Activated CD4-positive, alpha-beta T cell treated with anti-CD3 and anti-CD28 coated beads, Interleukin-2, amount 10 ng/mL, durations not matched to agents 24 days and 14 days (primary cell): ENCODE measurements at places on chromosomes 3 and 15. TPM values are rescaled to one million over a fixed set of nuclear protein-coding genes. Genes with fewer than 3 reads are reported as not detected.
A peak's percentile ranks its signal among the peaks of the same experiment; 100 is the strongest.

GRCh38 chr15:62444104-62445022 lies 279.3 kb upstream of the C2CD4B start:
- no peak for DNase-seq

GRCh38 chr3:14412831-14413380 lies 10.5 kb downstream of the SLC6A6 start:
- no peak for DNase-seq

- no peak for DNase-seq
These were observed 64.9 kb upstream of the MYO5C start for GRCh38 chr15:52360229-52361203.

DNA sequence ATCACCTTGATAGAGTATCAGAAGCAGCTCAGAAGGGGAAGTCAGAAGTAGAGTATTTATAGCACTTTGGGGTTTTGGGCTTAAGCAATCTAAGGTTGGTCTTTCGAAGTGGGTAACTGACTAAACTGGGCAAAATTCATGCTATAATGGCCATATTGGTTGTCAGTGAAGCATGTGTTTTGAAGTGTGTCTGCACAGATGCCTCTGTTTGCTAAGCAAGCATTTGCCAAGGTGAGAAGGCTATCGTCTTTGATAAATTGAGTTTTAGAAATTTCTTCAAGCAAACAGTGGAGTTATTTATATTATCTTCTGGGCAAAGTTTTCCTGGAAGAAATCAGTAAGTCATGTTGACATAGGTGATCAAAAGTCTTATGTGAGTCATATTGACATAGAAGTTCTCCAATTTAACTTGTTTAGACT lies 412.8 kb upstream of the TGFBR2 start:
- no peak for DNase-seq

DNA sequence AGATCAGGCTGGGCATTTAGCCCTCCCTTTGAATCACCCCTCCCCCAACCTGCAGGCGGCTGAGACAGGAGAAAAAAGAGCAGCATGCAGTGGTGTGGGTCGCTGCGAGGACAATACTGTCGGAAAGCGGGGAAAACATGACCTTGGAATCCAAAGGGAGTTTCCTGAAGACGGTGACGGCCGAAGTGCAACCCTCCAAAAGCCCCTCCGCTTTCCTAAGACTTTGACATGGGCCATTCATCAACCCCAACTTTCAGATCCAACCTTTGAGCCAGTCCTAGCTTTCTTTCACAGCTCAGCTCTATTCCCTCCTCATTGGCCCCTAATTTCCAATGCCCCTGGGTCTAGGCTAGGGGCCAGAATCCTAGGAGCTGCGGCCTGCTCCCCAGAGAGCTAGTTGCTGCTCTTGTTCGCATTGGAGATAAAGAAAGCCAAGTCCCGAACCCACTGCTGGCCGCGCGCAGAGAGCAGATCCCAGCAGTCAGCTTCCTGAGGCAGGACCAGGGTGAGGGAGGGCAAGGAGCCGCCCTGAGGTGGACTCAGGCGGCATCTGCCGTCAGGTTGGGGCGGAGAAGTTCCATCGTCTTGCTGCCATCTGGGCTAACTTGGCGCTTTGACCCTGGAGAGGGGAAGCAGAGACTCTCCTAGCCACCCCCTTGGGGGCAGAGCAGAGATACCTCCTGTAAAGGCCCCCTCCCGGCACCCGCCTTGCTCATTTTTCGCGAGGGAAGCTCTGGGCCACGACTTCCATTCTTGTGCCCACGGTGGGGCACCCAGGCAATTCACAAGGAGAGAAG lies 914 bp downstream of the ZIC4 start:
- no peak for DNase-seq

GRCh38 chr3:52190294-52191074 lies 7.5 kb upstream of the ALAS1 start:
- no peak for DNase-seq

GRCh38 chr3:83769791-83770663 lies 1188.8 kb upstream of the CADM2 start:
- no peak for DNase-seq

DNA sequence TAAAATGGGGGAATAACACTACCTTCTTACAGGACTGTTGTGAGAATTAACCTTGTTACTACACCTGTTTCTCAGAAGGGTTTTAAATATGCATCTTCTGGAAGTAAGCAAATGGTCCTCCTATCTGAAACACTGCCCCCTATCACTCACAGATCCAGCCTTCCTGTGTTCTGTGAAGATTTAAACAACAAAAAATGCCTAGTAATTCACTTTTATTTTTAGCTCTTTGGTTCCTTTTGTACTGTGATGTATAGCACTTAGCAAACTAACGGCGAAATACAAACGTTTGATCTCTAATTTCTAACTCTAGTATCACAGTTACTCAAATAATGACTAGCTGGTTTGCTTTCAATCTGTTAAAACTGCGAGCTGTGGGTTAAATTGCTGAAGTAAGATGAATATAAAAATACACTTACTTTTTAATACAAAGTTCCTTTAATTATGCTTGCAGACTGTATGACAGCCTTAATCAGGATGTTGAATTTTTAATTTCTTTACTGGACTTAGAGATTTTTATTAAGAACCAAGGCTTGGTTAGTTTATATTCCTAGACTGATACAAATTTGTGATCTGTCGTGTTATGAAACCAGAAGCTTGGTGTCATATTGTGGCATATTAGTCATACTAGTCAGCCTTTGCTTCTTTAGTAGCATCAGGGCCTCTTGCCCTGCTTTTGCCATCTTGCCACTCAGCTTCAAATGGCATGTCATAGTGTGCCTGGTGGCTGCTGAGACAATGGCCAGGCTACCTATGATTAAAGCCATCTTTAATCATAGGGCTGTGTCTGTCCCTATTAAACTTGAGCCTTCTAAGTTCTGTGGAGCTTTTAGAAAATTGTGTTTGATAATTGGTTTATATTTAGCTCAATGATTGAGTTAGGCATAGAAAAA lies 9.2 kb downstream of the EIF3J start:
- peak; percentile 75 for DNase-seq

Gene GPR156
- 0.12 TPM in 1 of 2 replicates, not detected in the other for total RNA-seq

Gene SERPINI2
- total RNA-seq: not detected in 2 replicates

Gene TICRR
- 18.8 and 21.0 TPM in 2 replicates for total RNA-seq

Gene XIRP1
- total RNA-seq: 2.7 and 2.9 TPM in 2 replicates
